Effector memory CD8-positive, alpha-beta T cell (primary cell): ENCODE measurements at places on chromosomes 7 and 10.

- no peak for DNase-seq
- no peak overlapping the region for H3K27ac ChIP-seq
- no peaks in the 10 kb centered on the region for H3K36me3 ChIP-seq
- no peak overlapping the region for H3K4me3 ChIP-seq
- no peaks in the 10 kb centered on the region for H3K4me1 ChIP-seq
Observed at GRCh38 chr7:119233015-119233414, 1008.5 kb downstream of the ANKRD7 start.

- H3K36me3 ChIP-seq = no peaks in the 10 kb centered on the region
- H3K4me1 ChIP-seq = no peaks in the 10 kb centered on the region
- H3K27me3 ChIP-seq = peaks cover 13% of the 10 kb centered on the region
- no peak for DNase-seq
- no peak overlapping the region for H3K27ac ChIP-seq
- H3K4me3 ChIP-seq = no peak overlapping the region
Observed at GRCh38 chr7:134870781-134871180, 91.3 kb downstream of the CALD1 start.

- H3K4me1 ChIP-seq = peaks cover 21% of the 10 kb centered on the region
- no peaks in the 10 kb centered on the region for H3K27me3 ChIP-seq
- peaks cover 4% of the 10 kb centered on the region for H3K36me3 ChIP-seq
- peak overlapping the region; percentile 42 for H3K27ac ChIP-seq
- no peak overlapping the region for H3K4me3 ChIP-seq
- DNase-seq = no peak
Observed at GRCh38 chr7:135990258-135990657, 13.1 kb upstream of the MTPN start.

GRCh38 chr7:92768501-92769393, 67.6 kb downstream of the CDK6 start:
- peaks cover 34% of the 10 kb centered on the region for H3K4me1 ChIP-seq
- H3K27me3 ChIP-seq = no peaks in the 10 kb centered on the region
- DNase-seq = no peak
- H3K4me3 ChIP-seq = no peak overlapping the region

- no peaks in the 10 kb centered on the region for H3K4me1 ChIP-seq
- peaks cover 17% of the 10 kb centered on the region for H3K36me3 ChIP-seq
- no peak overlapping the region for H3K27ac ChIP-seq
- no peak overlapping the region for H3K4me3 ChIP-seq
Observed at GRCh38 chr10:16689227-16689626, 128.0 kb downstream of the RSU1 start.

GRCh38 chr7:82810558-82811259, 352.0 kb downstream of the PCLO start:
- DNase-seq = no peak
- no peak overlapping the region for H3K4me3 ChIP-seq
- no peaks in the 10 kb centered on the region for H3K36me3 ChIP-seq
- H3K27me3 ChIP-seq = no peaks in the 10 kb centered on the region
- H3K4me1 ChIP-seq = no peaks in the 10 kb centered on the region

- H3K4me1 ChIP-seq = no peaks in the 10 kb centered on the region
- no peak for DNase-seq
- peaks cover 6% of the 10 kb centered on the region for H3K36me3 ChIP-seq
Observed at GRCh38 chr10:118692872-118693271, 61.9 kb downstream of the CACUL1 start.

DNA sequence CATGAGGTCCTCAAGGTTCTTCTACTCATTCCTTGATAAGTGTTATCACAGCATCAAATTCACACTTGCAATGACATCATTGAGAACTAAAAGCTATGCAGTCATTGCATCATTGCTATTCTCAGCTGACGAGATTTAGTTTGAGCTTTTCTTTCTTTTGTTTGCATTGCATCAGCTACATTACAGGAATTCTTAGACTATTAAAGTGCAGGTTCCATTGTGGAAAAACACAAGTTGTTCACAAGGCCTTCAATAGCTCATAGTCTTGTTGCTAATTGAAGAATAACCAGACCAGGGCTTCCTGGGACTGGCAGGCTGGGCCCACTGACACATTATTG, 139.3 kb downstream of the CXCL12 start:
- H3K27me3 ChIP-seq = peaks cover 2% of the 10 kb centered on the region
- H3K4me3 ChIP-seq = no peak overlapping the region

DNA sequence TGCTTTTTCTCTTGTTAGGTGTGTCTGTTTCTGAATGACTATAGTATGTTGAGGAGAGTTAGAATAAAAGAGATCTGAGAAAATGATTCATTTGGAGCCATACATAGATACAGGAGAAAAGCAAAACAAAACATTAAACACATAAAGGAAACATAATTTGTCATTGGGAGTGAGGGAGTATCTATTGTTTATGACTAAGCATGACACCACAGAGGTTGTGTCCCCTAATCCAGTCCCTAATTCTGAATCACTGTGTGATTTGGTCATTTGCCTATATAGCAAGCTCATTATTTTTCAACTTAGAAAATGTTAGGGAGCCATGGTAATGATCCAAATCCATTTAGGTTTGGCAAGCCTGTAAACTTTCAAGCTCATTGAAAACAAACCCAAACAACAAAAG, 132.3 kb upstream of the BMPER start:
- H3K27ac ChIP-seq = no peak overlapping the region
- no peak for DNase-seq
- H3K4me1 ChIP-seq = no peaks in the 10 kb centered on the region
- no peaks in the 10 kb centered on the region for H3K27me3 ChIP-seq
- no peak overlapping the region for H3K4me3 ChIP-seq

DNA sequence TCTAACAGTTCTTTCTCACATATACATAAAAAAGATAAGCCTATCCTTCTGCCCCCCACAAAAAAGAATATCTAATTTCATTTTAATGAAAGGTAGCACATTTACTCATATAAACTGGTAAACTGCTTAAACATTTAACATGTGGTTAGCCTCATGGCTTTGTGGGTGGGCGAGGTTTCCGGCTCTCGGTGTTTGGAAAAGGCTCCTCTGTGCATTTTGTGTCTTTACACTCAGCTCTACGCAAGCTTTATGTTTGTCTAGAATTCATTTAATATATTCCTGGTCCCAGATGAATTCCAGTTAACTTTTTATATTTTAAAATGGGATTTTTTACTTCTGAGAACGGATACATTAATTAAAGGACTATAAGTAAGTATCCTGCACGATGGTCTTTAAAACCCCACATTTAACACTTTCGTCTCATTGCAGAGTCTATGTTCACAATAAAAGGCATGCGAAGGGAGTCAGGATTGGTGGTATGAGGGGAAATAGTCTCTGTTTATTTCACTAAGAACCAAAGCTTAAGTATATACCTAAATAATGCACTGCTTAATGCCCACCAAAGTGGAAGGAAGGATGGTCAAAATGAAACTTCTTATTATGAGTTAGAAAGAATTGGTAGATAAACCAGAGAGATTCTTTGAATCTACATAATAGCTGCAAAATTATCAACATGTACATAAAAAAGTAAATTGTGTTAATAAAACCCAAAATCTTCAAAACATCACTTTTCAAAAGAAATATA, 197.2 kb downstream of the CRPPA start:
- no peaks in the 10 kb centered on the region for H3K27me3 ChIP-seq
- H3K4me3 ChIP-seq = peak overlapping the region; percentile 55
- no peaks in the 10 kb centered on the region for H3K36me3 ChIP-seq
- DNase-seq = peak; percentile 47
- H3K27ac ChIP-seq = no peak overlapping the region
- H3K4me1 ChIP-seq = peaks cover 4% of the 10 kb centered on the region

DNA sequence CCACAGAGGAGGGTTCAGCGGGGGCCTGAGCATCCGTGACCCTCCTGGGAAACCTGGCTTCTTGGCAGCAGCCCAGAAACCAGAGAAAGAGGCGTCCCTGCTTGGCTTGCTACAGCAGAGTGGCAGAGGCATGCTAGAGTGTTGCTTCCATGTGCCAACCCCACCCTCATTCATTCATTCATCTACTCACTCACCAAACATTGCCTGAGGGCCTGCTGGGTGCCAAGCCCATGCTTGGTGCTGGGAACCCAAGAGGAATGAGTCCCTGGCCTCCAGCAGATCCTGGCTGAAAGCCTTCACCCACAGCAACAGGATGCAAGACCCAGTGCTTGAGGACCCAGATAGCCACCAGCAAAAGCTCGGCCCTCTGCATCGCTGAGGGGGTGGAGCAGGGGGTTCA, 129.0 kb downstream of the CDH23 start:
- H3K36me3 ChIP-seq = no peaks in the 10 kb centered on the region
- H3K27me3 ChIP-seq = peaks cover 37% of the 10 kb centered on the region
- H3K27ac ChIP-seq = no peak overlapping the region
- H3K4me1 ChIP-seq = no peaks in the 10 kb centered on the region
- no peak overlapping the region for H3K4me3 ChIP-seq

- peak overlapping the region; percentile 18 for H3K27ac ChIP-seq
- H3K36me3 ChIP-seq = no peaks in the 10 kb centered on the region
- H3K4me3 ChIP-seq = no peak overlapping the region
- H3K4me1 ChIP-seq = peaks cover 25% of the 10 kb centered on the region
- DNase-seq = no peak
Observed at GRCh38 chr7:105759670-105760550, 116.5 kb downstream of the ATXN7L1 start.

DNA sequence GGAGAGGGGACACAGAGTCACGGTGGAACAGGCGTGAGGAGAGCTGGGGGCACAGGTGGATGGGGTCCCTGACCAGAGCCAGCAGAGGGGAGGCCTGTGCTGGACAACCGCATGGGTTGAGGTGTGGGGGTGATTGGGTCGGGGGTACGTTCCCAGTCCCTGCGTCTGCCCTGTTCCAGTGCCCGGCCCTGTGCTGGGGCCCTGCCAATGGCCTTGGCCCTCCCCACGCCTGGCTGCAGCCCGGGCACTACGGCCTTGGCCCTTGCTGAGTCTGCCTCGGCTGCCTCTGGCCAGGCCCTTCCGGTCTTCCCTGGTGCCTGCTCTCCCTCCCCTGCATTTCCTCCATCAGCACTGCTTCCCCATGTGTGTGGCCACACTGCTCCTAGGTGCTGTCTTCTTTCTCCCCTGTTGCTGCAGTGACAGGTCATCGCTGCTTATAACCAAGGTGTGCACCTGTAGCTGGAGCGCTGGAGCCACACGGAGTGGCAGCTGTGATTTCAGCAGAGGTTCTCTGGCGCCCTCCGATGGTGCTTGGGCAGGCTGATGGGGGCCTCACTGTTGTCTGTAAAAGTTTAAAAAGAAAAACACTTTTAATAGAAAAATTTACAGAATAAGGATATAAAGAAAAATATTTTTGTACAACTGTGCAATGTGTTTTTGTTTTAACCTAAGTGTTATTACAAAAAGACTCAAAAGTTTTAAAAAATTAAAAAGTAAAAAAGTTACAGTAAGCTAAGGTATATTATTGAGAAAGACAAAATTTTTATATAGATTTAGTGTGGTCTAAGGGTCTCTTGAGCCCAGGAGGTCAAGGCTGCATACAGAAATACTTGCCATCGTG, 45.2 kb upstream of the BHLHA15 start:
- no peak overlapping the region for H3K4me3 ChIP-seq
- peaks cover 14% of the 10 kb centered on the region for H3K4me1 ChIP-seq
- no peaks in the 10 kb centered on the region for H3K36me3 ChIP-seq
- H3K27me3 ChIP-seq = no peaks in the 10 kb centered on the region
- H3K27ac ChIP-seq = no peak overlapping the region
- DNase-seq = peak; percentile 45

- H3K27ac ChIP-seq = no peak overlapping the region
- H3K36me3 ChIP-seq = no peaks in the 10 kb centered on the region
- H3K4me1 ChIP-seq = no peaks in the 10 kb centered on the region
- H3K27me3 ChIP-seq = no peaks in the 10 kb centered on the region
- DNase-seq = no peak
Observed at GRCh38 chr10:53786236-53786900, 1013.8 kb upstream of the MBL2 start.

DNA sequence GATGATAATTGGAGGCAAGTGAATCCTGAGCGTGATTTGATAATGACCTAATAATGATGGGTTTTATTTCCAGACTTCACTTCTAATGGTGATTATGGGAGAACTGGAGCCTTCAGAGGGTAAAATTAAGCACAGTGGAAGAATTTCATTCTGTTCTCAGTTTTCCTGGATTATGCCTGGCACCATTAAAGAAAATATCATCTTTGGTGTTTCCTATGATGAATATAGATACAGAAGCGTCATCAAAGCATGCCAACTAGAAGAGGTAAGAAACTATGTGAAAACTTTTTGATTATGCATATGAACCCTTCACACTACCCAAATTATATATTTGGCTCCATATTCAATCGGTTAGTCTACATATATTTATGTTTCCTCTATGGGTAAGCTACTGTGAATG, 79.6 kb downstream of the CFTR start:
- H3K36me3 ChIP-seq = no peaks in the 10 kb centered on the region
- H3K4me1 ChIP-seq = no peaks in the 10 kb centered on the region
- DNase-seq = no peak
- H3K27me3 ChIP-seq = no peaks in the 10 kb centered on the region
- no peak overlapping the region for H3K4me3 ChIP-seq
- H3K27ac ChIP-seq = no peak overlapping the region

GRCh38 chr7:133230591-133231194, 22.2 kb upstream of the EXOC4 start:
- peaks cover 35% of the 10 kb centered on the region for H3K27me3 ChIP-seq
- no peak overlapping the region for H3K27ac ChIP-seq
- peak; percentile 55 for DNase-seq
- H3K36me3 ChIP-seq = no peaks in the 10 kb centered on the region

- peaks cover 2% of the 10 kb centered on the region for H3K4me1 ChIP-seq
- no peak overlapping the region for H3K27ac ChIP-seq
- H3K27me3 ChIP-seq = peaks cover 78% of the 10 kb centered on the region
- no peak overlapping the region for H3K4me3 ChIP-seq
- no peaks in the 10 kb centered on the region for H3K36me3 ChIP-seq
- no peak for DNase-seq
Observed at GRCh38 chr10:132940791-132941465, 1.4 kb downstream of the CFAP46 start.

GRCh38 chr7:8185926-8186683, 75.9 kb downstream of the ICA1 start:
- H3K4me3 ChIP-seq = no peak overlapping the region
- H3K4me1 ChIP-seq = peaks cover 17% of the 10 kb centered on the region
- no peak overlapping the region for H3K27ac ChIP-seq
- H3K36me3 ChIP-seq = no peaks in the 10 kb centered on the region
- DNase-seq = no peak

- DNase-seq = no peak
- H3K4me1 ChIP-seq = no peaks in the 10 kb centered on the region
- no peaks in the 10 kb centered on the region for H3K36me3 ChIP-seq
- H3K4me3 ChIP-seq = no peak overlapping the region
- no peaks in the 10 kb centered on the region for H3K27me3 ChIP-seq
Observed at GRCh38 chr7:122046402-122046801, 97.6 kb downstream of the AASS start.

GRCh38 chr7:159076333-159076732, 68.3 kb downstream of the VIPR2 start:
- no peaks in the 10 kb centered on the region for H3K27me3 ChIP-seq
- no peak for DNase-seq
- no peaks in the 10 kb centered on the region for H3K36me3 ChIP-seq
- H3K4me3 ChIP-seq = no peak overlapping the region
- H3K4me1 ChIP-seq = peaks cover 2% of the 10 kb centered on the region
- H3K27ac ChIP-seq = no peak overlapping the region

DNA sequence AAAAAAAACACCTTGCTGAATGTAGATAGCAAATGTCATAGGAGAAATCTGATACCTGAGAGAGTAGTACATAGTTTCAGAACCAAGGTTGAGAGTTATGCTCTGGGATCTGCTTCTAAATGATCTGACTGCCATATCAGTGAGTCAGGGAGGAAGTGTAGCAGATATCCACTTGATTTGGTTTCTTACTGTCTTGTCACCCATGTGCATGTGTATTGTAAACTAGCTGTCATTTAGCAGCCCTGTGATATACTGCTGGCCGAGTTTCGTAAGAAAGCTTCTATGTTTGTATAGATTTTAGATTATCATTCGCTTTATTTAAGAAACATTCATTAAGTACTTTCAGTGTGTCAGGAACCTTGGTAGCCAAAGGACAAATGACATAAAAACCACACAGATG, 42.0 kb downstream of the SP4 start:
- H3K4me3 ChIP-seq = no peak overlapping the region
- H3K27me3 ChIP-seq = no peaks in the 10 kb centered on the region
- H3K4me1 ChIP-seq = peaks cover 61% of the 10 kb centered on the region
- H3K36me3 ChIP-seq = peaks cover 2% of the 10 kb centered on the region
